ENCODE measurements at places on chromosomes 11 and 22. TPM values are rescaled to one million over a fixed set of nuclear protein-coding genes. Genes with fewer than 3 reads are reported as not detected.

HPS5 gene
- total RNA-seq: 21.5 TPM

OR5AS1 gene
- total RNA-seq: not detected

CCDC87 gene
- 0.07 TPM for total RNA-seq

CRYBB3 gene
- total RNA-seq: 0.32 TPM

All from T-helper 2 cell treated with Interferon-gamma antibody and Interleukin-4, amounts not matched to agents 100 ng/mL and 5 ng/mL, for 36 hours (primary cell).